ENCODE measurements at places on chromosomes 4 and X.
A peak's percentile ranks its signal among the peaks of the same experiment; 100 is the strongest.

DNA sequence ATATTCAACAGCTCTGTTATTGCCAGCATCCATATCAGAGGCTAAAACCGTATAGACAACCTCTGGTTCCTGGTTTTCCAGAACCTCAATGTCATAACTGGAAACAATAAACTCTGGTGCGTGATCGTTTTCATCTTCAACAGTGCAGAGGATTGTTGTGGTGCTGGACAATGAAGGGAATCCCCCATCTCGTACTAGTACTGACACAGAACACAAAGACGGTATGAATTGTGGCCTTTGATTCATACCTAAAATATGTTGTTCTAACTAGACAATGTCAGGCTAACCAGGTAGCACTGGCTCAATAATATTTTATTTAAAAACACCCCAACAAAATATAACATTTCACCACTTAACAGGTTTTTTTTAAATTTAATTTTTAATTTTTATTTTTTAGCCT is 186.9 kb downstream of the DCHS2 start:
- no peak overlapping the region for H3K4me3 ChIP-seq
- H3K27ac ChIP-seq, result no peak overlapping the region
- H3K36me3 ChIP-seq, result no peaks in the 10 kb centered on the region
- peaks cover 24% of the 10 kb centered on the region for H3K27me3 ChIP-seq
- no peaks in the 10 kb centered on the region for H3K4me1 ChIP-seq

DNA sequence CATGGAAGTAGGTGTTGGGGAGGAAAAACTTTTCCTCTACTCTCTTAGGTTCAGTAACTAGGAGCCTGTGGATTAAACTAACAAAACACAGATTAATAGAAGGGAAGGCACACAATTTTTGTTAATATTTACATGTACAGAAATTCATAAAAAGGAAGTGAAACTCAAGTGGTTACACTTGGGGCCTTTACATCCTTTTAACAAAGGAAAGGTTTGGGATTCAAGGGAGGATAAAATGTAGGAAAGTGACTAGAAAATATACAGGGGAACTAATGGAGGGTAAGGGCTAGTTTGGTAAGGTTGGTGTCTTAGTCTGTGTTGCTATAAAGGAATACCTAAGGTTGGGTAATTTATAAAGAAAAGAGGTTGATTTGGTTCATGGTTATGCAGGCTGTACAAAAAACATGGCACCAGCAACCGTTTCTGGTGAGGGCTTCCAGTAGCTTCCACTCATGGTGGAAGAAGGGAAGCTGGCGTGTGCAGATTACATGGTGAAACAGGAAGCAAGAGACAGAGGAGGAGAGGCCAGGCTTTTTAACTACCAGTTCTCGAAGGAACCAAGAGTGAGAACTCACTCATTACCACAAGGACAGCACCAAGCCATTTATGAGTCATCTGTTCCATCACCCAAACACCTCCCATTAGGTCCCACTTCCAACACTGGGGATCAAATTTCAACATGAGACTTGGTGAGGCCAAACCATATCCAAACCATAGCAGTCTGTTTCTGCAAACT is 124.4 kb downstream of the CHRDL1 start:
- H3K4me3 ChIP-seq, result no peak overlapping the region
- no peaks in the 10 kb centered on the region for H3K36me3 ChIP-seq
- DNase-seq, result no peak
- H3K4me1 ChIP-seq, result peaks cover 5% of the 10 kb centered on the region
- no peak overlapping the region for H3K27ac ChIP-seq

DNA sequence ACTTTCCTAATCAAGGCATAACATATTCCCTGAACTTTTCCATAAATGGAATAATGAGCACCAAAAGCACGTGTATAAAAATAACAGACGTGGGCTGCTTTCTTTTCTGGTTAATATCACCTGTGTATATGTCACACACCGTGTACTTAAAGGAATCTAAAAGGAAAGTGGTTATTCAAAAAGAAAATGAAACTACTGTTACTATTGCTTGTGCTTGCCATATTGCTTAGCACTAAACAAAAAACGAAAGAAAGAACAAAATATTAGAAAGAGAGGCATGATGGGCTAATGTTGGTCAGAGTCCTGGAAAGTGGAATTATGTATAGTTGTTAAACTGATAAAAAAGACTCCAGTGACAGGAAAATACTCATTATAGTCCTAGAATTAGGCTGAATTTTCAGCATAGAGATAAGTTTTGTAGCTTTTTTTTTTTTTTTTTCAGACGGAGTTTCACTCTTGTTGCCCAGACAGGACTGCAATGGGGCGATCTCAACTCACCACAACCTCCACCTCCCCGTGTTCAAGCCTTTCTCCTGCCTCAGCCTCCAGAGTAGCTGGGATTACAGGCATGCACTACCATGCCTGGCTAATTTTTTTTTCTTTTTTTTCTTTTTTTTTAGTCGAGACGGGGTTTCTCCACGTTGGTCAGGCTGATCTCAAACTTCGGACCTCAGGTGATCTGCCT is 123.2 kb downstream of the PABPC4L start:
- H3K36me3 ChIP-seq, result peaks cover 2% of the 10 kb centered on the region
- no peaks in the 10 kb centered on the region for H3K4me1 ChIP-seq

DNA sequence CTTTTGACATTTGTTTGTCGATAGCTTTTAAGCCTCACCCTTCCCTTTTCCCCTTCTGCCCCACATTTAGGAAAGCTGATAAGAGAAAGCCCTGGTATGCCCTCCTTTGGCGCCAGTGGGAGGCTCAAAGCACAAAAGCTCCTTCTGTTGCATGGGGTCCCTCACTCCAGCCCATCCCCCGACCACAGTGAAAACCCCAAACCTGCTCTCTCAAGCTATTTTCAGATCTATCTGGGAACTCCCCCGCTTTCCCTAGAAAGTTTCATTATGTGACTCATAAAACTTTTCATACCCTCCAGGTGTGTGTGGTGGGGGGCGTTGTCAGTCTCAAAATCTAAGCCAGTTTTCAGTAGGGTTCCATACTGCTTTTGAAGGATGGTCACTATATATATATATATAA is 259.0 kb upstream of the PCDH7 start:
- no peak overlapping the region for H3K4me3 ChIP-seq
- no peaks in the 10 kb centered on the region for H3K4me1 ChIP-seq
- H3K27me3 ChIP-seq, result no peaks in the 10 kb centered on the region
- DNase-seq, result no peak
- H3K36me3 ChIP-seq, result no peaks in the 10 kb centered on the region
- no peak overlapping the region for H3K27ac ChIP-seq

GRCh38 chr4:182918791-182919302 is 1.7 kb upstream of the DCTD start:
- peaks cover 47% of the 10 kb centered on the region for H3K4me1 ChIP-seq
- DNase-seq, result peak; percentile 41
- no peaks in the 10 kb centered on the region for H3K27me3 ChIP-seq
- H3K36me3 ChIP-seq, result peaks cover under 1% of the 10 kb centered on the region
- peak overlapping the region; percentile 73 for H3K4me3 ChIP-seq

DNA sequence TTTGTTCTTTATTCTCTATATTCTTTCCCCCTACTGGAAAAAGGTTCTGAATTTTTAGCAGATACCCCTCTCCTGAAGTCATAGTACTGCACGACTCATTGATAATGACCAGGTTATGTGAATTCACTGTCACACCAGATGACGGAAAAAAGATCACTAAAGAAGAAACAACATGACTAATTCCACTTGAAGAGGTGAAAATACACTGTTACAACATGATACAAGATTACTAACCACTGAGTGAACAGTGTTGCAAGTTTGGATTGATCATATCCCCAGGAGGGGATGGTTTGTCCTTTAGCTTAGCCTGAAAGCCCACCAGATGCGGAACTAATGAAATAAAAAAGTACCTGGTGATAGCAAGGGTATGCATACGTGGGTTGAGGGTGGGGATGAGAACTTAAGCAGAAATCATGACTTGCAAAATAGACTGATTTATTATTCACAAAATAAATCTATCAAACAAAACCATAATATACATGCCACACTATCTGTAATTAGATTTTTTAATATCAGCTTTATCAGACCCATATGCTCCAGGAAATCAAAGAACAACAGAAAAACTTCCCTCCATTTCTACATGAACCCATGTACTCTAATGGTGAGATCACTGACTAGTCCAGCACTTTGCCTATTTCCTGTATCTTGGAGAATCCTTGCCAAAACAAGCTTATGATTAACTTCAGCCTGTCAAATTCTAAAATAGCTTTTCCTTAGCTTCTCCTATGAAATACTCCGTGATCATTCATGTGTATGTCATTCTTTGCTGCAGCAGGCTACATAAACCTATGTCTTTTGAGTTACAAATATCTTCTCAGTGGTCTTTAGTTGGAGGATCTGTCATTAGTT is 257.4 kb upstream of the AGA start:
- no peaks in the 10 kb centered on the region for H3K4me1 ChIP-seq
- H3K36me3 ChIP-seq, result no peaks in the 10 kb centered on the region
- peaks cover 5% of the 10 kb centered on the region for H3K27me3 ChIP-seq
- H3K27ac ChIP-seq, result no peak overlapping the region

DNA sequence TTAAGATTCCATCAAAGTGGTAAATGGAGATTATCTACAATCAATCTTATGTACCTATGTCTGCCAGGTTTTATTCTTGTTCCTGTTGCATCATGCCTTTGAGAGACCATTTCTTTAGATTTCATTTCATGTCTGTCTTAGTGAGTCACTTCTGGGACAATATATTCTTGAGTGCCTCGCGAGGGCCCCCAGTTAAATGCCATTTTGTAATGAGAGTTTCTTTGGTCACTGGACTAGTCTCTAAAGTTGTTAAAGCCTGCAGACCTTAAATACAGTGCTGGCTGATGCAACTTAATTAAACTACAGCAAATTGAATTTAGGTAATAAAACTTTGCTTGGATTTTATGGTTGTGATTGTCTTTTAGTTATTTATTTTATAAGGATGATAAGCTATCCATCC is 87.2 kb upstream of the PITX2 start:
- H3K36me3 ChIP-seq, result no peaks in the 10 kb centered on the region
- DNase-seq, result no peak
- no peaks in the 10 kb centered on the region for H3K27me3 ChIP-seq
- no peak overlapping the region for H3K4me3 ChIP-seq

DNA sequence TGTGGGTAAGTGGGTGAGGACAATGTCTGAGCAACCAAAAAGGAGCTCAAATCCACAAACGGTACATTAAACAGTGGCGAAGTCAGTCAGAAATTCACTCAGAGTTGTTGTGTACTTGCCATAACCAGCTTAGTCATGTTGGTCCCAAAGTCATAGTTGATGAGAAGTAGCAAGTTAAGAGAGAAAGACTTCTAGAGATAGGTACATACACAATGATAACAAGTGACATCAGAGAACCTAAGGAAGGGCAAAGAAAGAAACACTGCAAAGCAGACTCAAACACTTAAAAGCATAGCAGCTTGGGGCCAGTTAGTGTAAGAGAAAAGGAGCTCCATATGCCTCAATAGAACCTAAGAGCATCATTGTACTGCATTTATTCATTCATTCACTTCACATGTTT is 30.2 kb downstream of the DYNLT3 start:
- DNase-seq, result no peak
- H3K27me3 ChIP-seq, result peaks cover 40% of the 10 kb centered on the region
- H3K27ac ChIP-seq, result no peak overlapping the region
- no peaks in the 10 kb centered on the region for H3K36me3 ChIP-seq
- H3K4me1 ChIP-seq, result peaks cover 13% of the 10 kb centered on the region

GRCh38 chr4:2606960-2607506 is 70.6 kb downstream of the FAM193A start:
- H3K27me3 ChIP-seq, result no peaks in the 10 kb centered on the region
- no peak for DNase-seq
- H3K36me3 ChIP-seq, result no peaks in the 10 kb centered on the region
- H3K4me1 ChIP-seq, result peaks cover 12% of the 10 kb centered on the region
- no peak overlapping the region for H3K4me3 ChIP-seq
- no peak overlapping the region for H3K27ac ChIP-seq

GRCh38 chr4:1334579-1334895 is 12.5 kb upstream of the UVSSA start:
- H3K27me3 ChIP-seq, result no peaks in the 10 kb centered on the region
- no peak overlapping the region for H3K27ac ChIP-seq
- DNase-seq, result no peak
- H3K36me3 ChIP-seq, result peaks cover 43% of the 10 kb centered on the region
- peak overlapping the region; percentile 5 for H3K4me3 ChIP-seq
- H3K4me1 ChIP-seq, result peaks cover 47% of the 10 kb centered on the region

- DNase-seq, result no peak
- H3K4me3 ChIP-seq, result no peak overlapping the region
- H3K4me1 ChIP-seq, result peaks cover 5% of the 10 kb centered on the region
- H3K27ac ChIP-seq, result peak overlapping the region; percentile 25
These were observed 109.3 kb upstream of the KLHL13 start for GRCh38 chrX:118225711-118226428.

GRCh38 chr4:76576824-76577223 is 141.8 kb downstream of the SHROOM3 start:
- no peaks in the 10 kb centered on the region for H3K36me3 ChIP-seq
- H3K27ac ChIP-seq, result no peak overlapping the region
- no peak overlapping the region for H3K4me3 ChIP-seq
- no peak for DNase-seq
- peaks cover 42% of the 10 kb centered on the region for H3K27me3 ChIP-seq
- no peaks in the 10 kb centered on the region for H3K4me1 ChIP-seq

DNA sequence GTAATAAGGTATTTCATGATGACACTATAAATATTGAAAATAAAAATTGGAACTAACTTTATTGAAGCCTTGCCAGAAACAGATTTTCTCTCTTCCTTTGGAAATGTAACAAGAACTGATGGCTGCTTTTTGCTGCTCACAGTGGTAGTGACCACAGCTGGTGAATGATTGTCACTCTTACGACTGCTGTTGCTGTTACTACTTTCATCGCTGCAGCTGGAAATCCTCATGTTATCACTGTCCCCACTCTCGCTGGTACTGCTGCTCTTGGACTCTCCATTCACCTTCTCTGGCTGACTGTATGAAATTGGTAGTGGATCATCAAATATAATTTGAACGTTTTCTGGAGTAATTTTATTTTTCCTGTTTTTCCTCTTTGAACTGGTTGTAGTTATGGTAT is 28.5 kb upstream of the COX18 start:
- H3K27me3 ChIP-seq, result no peaks in the 10 kb centered on the region
- no peak for DNase-seq
- H3K4me1 ChIP-seq, result no peaks in the 10 kb centered on the region
- no peak overlapping the region for H3K4me3 ChIP-seq
- H3K27ac ChIP-seq, result peak overlapping the region; percentile 46
- peaks cover 8% of the 10 kb centered on the region for H3K36me3 ChIP-seq

- H3K27ac ChIP-seq, result no peak overlapping the region
- H3K36me3 ChIP-seq, result peaks cover 2% of the 10 kb centered on the region
- H3K4me3 ChIP-seq, result no peak overlapping the region
- no peak for DNase-seq
These were observed 97.4 kb downstream of the RASL11B start for GRCh38 chr4:52959541-52959940.

DNA sequence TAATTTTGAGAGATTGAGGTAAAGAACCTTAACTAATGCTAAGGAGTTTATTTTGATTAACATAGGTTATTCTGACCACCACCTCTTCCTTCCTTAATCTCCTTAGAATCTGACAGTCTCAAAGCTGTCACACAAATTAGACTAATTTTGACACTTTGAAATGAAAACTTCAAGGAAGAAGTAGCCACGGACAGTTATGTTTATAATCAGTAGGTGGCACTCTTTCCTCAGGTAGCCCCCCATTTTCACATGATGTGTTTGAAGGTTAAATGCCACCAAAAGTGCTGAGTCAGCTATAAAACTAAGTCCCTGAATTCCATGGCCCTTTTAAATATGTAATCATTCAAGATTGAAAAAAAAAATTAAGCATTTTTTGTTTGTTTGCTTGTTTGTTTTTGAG is 22.4 kb downstream of the TMEM33 start:
- no peaks in the 10 kb centered on the region for H3K4me1 ChIP-seq
- H3K27me3 ChIP-seq, result no peaks in the 10 kb centered on the region
- no peak overlapping the region for H3K27ac ChIP-seq
- no peak for DNase-seq
- H3K4me3 ChIP-seq, result no peak overlapping the region

Measured in activated T-cell treated with anti-CD3 and anti-CD28 coated beads, Interleukin-2, amount 50 U/mL, for 72 hours (primary cell).